ENCODE measurements at places on chromosomes 7 and 10.
A peak's percentile ranks its signal among the peaks of the same experiment; 100 is the strongest.

GRCh38 chr10:49123981-49124950 lies 8.9 kb upstream of the VSTM4 start:
- DNase-seq, result no peak

GRCh38 chr7:71735961-71736556 lies 604.1 kb downstream of the GALNT17 start:
- peak; percentile 62 for DNase-seq

DNA sequence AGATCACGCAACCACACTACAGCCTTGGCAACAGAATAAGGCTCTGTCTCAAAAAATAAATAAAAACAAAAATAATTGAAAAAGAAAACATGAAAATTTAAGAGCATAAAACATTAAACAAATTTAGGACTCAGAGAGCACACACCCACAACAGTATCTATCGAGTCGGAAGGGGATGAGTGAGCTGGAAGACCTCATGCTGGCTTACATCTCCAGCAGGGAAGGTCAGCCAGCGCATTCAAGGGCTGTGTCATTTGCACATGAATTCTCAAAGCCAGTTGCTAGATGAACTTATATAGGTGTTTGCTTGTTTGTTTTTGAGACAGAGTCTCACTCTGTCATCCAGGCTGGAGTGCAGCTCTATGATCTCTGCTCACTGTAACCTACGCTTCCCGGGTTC lies 50.3 kb downstream of the SRRM3 start:
- DNase-seq, result no peak

GRCh38 chr7:53111031-53111430 lies 75.6 kb downstream of the POM121L12 start:
- DNase-seq, result no peak

- peak; percentile 70 for DNase-seq
These were observed 125.9 kb downstream of the GRK5 start for GRCh38 chr10:119333146-119333792.

DNA sequence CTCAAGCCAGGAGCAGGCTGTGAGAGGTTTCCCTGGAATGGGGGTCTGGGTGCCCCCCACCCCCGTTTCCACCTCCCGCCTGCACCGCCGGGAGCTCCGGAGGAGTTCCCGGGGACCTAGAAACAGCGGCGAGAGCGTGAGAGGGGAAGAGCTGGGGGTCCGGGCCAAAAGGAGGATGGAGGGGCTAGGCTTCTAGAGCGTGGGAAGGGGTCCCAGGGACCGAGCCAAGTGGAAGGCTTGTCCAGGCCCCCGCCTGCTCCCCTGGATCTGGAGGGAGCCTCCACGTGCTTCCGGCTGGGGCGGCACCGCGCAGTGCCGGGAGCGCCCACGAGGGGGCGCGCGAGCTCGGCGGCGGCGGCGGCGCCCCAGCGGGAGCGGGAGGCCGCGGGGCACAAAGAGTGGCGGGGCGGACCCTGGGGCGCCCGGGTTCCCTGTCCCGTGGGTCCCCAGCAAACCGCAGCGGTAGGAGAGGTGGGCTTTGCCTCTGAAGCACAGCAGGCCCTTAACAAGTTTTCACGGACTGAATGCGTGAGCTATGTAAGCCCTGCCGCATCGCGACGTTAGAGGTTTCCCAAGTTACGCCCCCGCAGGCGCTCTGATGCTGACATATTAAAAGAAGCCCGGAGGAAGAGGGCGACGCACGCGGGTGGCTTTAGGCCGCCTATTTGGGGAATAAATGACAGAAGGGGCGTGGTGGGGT lies 104.4 kb upstream of the LRRC4 start:
- DNase-seq, result peak; percentile 91

DNA sequence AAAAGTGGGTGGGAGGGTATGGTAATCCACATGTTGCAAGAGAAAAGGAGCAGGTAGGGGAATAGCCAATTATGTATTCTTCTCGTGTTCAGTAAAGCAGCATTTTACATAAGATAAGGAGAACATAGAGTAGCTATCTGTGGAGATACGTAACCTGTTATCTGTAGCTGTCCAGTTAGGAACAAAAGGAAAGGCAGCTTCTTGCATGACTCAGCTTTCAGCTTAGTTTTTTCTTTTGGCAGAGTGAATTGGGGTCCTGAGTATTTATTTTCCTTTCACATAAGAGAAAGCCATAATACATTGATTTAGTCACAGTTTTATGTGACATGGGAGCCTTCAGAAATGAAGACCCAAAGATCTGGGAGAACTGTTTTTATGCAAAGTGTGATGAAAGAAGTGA lies 116.7 kb upstream of the IMMP2L start:
- no peak for DNase-seq

- DNase-seq, result no peak
These were observed 781.0 kb upstream of the LRRN3 start for GRCh38 chr7:110309941-110310340.

DNA sequence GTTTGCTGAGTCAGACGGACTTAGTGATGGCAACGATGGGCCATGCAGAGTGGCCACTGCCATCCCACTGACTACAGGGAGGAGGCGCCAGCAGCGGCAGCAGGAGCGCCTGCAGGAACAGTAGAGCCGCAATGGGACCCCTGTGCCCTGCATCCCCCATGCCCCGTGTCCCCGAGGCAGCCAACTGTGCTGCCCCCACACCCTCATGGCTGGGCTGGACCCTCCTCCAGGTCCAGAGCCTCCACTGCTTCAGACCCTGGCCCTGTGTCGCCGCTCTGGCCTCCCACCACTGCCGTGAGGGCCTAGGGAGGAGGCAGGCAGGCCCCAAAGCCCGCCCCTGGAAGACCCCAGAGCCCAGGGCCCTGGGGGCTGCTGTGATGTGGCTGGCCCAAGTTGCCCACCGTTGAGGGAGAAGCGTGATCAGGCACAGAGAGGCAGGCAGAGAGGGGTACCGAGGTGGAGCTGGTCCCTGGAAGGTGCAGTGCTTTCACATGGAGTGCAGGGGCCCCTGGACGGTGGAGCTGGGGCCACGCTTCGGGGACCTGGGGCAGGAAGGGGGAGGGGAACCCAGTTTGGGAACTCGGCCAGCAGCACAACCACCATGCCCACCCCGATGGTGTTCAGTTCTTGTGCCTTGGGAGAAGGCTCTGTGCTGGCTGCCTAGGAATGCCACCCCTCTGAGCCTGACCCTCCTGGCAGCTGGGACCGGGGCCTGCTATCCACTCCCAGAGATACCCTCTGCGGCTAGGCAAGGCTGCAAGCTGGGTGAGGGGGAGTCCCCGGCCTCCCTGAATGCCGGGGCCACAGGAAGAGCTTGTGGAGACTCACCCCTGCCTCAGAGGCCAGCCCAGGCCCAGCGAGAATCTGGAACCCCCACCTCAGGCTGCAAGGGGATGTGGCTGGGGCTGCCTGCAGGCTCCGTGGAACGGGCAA lies 32.6 kb downstream of the DKK1 start:
- no peak for DNase-seq

GRCh38 chr7:9939176-9939575 lies 1034.5 kb upstream of the PHF14 start:
- DNase-seq, result no peak

DNA sequence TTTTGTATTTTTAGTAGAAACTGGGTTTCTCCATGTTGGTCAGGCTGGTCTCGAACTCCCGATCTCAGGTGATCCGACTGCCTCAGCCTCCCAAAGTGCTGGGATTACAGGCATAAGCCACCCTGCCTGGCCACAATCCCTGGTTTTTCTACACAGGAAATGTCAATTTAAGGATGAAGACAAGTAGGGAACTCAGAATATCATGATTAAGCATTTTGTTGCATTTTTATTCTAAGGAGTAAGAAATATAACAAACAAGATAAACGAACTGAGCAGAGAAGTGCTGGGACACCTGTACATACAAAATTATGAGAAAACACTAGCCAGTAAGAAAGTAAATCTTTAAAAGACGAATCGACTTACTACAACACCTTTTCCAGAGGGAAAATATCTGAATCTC lies 69.3 kb downstream of the CUBN start:
- DNase-seq, result no peak

GRCh38 chr7:47453093-47454061 lies 128.5 kb downstream of the TNS3 start:
- no peak for DNase-seq

- DNase-seq, result no peak
These were observed 39.3 kb downstream of the CELF2 start for GRCh38 chr10:11057018-11057417.

DNA sequence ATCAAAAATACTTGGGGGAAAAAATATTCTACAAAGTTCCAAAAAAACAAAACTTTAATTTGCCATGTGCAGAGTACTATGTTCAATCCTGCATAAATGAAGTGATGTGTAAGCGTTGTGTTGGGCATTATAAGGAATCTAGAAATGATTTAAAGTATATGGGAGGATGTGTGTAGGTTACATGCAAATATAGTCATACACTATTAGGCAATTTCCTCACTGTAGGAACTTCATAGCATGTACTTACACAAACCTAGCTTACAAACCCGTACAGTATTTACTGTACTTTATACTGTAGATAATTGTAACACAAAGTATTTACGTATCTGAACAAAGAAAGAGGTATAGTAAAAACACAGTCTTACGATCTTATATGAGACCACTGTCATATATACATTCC lies 72.3 kb downstream of the NRBF2 start:
- no peak for DNase-seq

DNA sequence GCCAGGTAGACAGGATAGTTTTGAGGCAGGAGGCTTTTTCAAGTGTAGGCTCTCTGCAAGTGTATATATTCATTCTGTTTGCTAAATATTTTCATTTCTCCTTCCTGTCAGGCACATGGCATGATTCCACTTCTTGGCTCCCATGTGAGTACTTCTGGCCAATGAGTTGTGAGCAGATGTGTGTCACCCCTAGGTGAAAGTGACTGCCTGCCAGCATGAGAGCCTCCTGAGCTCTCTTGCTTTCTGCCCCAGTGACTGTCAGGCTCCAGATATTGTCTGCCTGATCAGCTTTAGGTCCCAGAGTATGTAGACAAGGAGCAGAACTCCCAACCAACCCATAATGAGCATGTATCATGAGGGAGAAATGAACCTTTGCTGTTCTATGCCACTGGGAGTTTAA lies 257.6 kb upstream of the NPY start:
- no peak for DNase-seq

DNA sequence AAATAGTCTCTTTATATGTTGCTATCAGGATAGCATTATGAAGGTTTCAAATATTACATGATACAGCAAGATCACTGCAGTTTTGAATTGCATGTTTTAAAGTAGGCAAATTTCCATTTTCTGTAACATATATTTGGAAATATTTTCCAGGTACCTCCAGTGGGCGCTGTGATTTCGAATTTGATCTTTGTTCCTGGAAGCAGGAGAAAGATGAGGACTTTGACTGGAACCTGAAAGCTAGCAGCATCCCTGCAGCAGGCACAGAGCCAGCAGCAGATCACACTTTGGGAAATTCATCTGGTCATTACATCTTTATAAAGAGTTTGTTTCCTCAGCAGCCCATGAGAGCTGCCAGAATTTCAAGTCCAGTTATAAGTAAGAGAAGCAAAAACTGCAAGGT lies 299.0 kb downstream of the MALRD1 start:
- no peak for DNase-seq

DNA sequence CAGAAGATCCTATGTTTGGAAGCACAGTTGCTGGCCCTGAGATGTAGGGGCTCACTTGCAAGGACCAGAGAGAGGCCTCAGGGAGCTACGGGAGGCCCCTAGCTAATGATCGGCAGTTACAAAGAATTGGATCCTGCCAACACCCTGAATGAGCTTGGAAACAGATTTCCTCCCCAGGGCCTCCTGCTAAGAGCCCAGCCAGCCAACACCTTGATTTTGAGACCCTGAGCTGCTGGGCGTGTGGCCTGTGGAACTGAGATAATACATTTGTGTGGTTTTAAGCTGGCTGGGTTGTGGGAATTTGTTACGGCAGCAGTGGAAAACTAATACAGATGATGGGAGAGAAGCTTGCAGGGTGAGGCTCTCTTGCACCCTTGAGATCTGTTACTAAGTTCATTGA lies 3.9 kb downstream of the DOCK1 start:
- DNase-seq, result no peak

DNA sequence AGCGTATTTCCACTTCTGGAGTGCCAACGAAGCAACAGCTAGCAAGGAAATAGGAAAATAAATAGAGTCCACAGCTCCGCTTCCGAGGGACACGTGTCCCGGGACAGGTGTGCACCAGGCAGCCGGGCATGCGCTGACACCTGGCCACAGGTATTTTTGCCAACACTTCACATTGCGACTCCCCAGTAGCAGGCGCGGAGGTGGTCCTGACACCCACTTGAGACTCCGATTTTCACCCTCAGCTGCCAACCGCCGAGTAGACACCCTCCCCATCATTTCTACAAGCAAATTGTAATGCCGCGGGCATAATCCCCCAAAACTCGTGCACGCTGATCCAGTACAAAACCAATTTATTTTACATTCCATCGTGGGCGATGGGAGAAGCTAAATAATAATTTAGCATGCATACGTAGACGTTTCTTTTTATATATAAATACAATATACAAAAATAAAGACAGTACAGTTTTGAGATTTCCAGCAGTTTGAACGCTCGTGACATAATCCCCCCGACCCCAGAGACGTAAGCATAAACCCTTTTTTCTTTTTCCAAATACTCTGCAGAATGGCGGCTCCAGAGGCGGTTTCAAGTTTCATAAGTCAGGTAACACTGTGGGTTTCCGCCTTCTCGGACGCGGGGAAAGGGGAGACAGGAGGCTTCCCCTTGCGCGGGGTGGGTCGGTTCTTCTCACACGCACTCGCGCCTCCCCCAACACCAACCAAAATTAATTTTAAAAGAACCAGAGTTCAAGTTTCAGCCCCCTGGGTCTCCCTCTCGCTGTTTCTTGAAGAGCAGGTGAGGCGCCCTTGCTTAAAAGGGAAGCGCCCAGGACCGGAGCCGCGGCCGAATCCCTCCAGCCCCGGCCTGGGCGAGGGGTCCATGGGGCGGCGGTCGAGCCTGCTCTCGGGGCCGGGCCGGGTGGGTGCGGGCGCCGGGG lies 5.7 kb downstream of the MNX1 start:
- DNase-seq, result peak; percentile 57

DNA sequence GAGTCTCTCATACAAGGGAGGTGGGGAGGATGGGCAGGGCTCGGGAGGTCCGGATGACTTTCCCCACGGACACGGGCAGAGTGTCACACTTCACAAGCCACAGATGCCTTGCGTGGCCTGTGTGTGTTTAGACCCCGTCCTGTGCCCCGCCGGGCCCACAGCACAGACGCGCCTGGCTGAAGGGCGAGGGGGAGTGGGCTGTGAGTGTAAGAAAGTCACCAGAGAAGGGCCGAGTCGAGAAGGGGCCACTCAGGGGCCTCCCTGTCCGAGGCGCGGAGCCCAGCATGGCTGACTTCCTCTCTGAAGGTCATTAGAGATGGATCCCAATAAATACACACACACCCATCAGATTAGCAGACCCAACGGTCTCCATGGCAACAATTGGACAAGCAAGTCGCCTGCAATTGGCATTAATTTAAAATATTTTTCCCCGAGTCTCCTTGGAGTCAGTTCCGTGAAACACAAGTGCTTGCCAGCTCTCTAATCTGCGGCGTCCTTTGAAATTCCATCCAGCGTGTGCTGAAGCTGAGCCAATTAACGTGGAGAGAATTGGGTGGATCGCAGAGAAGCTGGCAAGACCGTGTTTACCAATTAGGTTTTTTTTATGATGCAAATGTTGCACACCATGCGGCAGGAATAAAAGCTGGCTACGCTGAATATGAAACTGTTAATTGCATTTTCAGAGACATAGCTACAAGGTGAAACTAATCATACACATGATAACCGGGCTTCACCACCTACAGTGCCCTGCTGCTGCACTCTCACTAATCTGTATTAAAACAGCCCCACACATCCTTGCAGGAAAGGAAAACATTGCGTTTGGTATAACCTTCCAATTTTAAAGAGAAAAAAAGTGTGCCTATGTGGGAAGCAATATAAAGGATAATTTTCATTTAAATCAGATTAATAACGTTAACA lies 571.2 kb downstream of the PTPRN2 start:
- no peak for DNase-seq

Measured in activated CD8-positive, alpha-beta memory T cell treated with anti-CD3 and anti-CD28 coated beads for 24 hours (primary cell).